ENCODE measurements at places on chromosomes 1 and 21.

DNA sequence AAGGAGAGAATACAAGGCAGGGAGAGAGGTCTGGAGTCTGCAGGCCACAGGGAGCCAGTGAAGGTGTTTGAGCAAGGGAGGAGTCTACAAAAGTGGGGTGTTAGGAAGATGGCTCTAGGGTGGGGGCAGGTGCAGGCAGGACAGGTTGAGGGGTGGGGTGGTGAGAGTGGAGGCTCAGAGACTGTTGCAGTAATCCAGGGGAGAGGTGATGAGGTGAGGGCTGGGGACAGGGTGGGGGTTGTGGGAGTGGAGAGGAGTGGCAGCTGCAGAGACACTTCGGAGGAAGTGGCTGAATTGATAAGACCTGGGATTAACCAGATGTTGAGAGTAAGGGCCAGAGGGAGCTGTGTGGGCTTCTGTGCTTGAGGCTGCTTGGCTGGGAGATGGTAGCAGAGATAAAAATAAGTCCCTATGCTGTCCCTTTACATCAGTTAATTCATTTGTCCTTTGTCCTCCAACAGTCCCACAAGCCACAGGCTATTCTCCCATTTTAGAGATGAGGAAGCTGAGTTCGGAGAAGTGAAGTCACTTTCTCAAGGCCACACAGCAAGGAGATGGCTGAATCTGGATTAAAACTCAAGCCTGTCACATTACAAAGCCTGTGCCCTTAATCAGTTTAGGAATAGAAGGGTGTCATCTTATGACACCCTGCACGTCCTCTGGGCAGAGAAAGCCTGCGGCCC, 54.8 kb upstream of the SYNC start:
- no peak for DNase-seq

DNA sequence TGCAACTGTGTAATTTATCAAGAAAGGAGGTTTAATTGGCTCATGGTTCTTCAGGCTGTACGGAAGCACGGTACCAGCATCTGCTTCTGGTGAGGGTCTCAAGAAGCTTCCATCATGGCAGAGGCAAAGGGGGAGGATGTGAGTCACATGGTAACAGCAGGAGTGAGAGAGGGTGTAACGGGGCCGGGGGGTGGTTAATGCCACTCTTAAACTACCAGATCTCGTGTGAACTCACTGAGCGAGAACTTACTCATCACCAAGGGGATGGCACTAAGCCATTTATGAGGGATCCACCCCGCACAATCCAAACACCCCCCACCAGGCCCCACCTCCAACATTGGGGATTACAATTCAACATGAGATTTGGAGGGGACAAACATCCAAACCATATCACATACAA, 21.0 kb upstream of the IFFO2 start:
- DNase-seq, result no peak

- DNase-seq, result no peak
Measured at GRCh38 chr1:200969726-200970561, 53.6 kb downstream of the KIF21B start.

GRCh38 chr1:206748348-206749030, 22.1 kb upstream of the IL19 start:
- DNase-seq, result no peak

GRCh38 chr1:230391776-230392535, 34.2 kb downstream of the PGBD5 start:
- no peak for DNase-seq

DNA sequence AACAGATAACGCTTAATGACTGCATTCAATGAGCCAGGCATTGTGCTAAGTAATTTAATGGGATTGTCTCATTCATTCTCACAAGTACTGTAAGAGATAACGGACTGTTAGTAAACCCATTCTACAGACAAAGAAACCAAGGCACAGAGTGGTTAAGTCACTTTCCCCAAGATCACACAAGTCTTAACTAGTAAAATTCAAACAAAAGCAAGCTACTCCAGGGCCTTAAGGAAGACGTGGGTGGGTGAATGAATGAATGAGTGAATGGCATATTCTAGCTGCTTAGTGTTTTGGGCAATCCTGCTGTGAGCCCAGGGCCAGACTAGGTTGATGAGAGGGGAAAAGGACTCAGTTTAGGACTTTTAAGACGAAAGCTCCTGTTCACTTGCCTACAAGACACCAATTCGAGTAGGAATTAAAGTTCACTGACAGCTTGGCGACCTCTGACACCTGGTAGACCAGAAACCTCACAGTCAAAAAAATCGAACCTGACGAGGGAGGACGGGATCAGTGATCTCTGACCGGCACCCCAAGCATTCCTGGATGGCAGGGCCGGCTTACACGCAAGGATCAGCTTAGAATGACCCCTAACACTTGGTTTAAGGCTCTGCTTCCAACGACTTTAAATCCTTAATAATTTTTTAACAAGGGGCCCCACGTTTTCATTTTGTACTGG, 557 bp downstream of the EMC1 start:
- DNase-seq, result no peak

GRCh38 chr1:235898126-235898525, 31.4 kb upstream of the LYST start:
- no peak for DNase-seq

DNA sequence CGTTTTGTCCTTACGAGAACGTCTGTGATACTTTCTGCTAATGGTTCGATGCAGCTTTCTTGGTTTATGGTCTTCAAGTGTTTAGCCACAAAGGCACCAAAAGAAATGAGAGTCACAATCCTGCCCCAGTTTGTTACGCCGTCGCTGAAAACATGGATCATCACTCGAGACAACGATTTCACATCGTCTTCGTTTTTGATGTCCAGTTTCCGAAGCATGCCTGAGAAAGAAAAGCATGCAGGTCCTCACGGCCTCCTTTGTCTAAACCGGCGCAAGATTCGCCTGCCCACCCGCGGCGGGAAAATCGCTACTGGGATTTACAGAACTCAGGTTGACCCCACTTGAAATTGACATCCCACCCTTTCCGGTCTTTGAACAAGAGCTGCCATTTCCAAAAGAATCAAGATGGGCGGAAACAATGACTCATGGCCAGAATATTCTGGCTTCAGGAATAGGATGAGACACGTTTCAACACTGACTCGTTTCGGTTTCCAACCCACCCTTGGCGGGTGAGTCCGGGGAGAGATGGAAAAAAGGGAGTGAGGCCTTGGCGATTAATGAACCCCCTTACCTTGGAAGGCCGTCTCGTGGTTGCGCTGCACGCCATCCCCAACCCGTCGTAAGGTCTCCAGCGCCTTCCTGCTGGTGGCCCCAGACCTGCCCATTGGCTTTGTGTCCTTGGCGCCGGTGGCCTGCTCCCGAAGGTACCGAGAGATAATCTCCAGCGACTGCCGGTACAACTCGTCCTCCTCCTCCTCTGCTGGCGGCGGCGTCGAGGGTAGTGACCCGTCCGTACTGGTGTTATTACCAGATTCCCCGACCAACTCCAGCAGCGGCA, 919 bp downstream of the MCL1 start:
- DNase-seq, result no peak

- DNase-seq, result no peak
Measured at GRCh38 chr1:112686835-112687234, 12.4 kb downstream of the MOV10 start.

- DNase-seq, result no peak
Measured at GRCh38 chr1:168653567-168653966, 75.4 kb downstream of the DPT start.

- DNase-seq, result no peak
Measured at GRCh38 chr1:166174108-166174507, 7.3 kb upstream of the FAM78B start.

DNA sequence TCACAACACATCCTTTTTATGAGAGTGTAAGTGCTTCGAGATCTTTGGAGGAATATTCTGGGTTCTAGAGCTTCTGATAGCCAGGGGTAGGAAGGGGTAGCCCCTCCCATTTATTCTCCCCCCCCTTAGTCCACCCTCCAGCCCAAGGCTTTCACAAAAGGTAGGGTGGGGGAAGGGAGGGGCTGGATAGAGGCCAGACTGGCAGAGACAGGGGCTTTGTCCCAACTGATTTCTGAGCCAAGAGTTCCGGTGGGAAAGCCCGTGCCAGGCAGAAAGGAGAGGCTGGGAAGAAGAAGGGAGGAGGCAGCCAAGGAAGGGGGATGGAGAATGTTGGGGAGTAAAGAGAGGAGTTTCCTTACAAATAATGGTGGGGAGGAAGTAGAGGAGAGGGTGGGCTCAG, 3.1 kb downstream of the BCAN start:
- DNase-seq, result no peak

- DNase-seq, result no peak
Measured at GRCh38 chr1:118077331-118078045, 107.5 kb downstream of the SPAG17 start.

- no peak for DNase-seq
Measured at GRCh38 chr1:190852611-190853010, 374.9 kb upstream of the BRINP3 start.

DNA sequence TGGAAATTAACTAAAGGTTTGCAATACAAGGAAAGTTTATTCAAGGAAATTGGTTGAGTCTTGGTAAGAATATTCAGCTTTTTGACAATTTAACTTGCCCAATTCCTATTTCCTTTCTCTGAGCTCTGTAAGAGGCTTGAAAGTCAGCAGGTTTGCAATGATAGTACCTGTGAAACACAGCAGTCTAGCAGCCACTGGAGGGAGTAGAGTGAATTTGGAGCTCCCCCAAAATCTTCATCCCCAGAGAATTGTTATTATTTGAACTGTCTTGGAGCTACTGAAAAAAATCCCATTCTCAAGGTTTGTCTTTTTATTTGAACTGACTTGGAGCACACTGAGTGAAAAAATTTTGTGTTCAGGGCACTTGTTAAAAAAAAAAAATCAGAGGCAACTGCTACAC, 654.2 kb upstream of the PKN2 start:
- DNase-seq, result no peak

GRCh38 chr1:228213917-228214808, 6.3 kb downstream of the OBSCN start:
- DNase-seq, result no peak

DNA sequence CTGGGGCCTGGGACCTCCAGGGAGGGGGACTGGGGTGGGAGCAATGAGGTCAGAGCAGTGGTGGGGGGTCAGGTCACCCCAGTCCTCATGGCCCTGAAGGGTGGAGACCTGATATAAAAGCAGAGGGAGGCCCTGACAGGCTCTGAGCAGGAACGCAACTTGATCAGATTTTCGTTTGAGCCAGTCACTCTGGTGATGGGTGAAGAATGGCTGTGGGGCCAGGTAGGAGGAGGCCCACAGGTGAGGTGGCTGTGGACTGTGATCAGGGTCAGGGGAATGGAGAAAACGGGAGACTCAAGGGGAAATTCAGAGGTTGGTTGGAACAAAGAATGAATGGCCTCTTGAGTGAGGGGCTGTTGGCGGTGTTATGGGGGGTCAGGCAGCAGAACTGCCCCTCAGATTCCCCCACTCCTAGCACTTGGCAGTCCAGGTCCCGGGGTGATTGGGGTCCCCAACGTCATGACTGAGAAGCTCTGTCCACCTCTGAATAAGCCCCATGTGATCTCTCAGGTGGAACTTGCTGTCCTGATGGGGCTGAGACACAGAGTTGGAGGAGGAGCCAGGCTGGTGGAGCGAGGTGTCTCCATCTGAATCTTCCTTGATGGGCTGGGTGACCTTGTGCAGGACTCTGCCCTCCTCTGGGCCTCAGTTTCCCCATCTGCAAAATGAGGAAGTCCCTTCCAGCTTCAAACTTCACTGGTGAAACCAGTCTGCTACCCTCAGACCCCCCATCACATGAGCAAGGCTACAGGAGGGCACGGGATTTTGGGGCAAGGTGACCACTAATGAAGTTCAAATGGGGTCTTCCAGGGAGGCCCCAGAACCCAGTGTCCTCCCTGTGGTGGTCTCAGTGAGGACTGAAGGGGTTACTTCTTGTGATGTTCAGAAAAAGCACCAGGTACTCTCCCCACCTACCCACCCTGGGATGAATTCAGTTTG, 683.0 kb downstream of the MATN1 start:
- no peak for DNase-seq

- no peak for DNase-seq
Measured at GRCh38 chr1:7409278-7409677, 361.8 kb upstream of the VAMP3 start.

- DNase-seq, result no peak
Measured at GRCh38 chr1:147099192-147099591, 73.1 kb downstream of the PRKAB2 start.

- peak; percentile 40 for DNase-seq
Measured at GRCh38 chr1:181159451-181160140, 71.1 kb downstream of the IER5 start.

- DNase-seq, result no peak
Measured at GRCh38 chr21:27293239-27293638, 326.4 kb upstream of the ADAMTS5 start.

DNA sequence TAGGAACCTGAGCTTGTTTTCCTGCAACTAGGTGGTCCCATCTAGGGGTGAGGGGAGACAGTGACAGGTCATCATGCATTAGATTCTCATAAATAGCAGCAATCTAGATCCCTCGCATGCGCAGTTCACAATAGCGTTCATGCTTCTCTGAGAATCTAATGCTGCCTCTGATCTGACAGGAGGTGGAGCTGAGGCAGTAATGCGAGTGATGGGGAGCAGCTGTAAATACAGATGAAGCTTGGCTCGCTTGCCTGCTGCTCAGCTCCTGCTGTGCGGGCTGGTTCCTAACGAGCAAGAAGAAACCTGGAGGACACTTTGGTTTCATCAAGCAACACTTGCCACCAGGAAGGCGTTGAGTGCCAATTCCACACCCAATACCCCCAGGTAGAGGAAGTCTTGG, 95.1 kb upstream of the OLIG2 start:
- no peak for DNase-seq

DNA sequence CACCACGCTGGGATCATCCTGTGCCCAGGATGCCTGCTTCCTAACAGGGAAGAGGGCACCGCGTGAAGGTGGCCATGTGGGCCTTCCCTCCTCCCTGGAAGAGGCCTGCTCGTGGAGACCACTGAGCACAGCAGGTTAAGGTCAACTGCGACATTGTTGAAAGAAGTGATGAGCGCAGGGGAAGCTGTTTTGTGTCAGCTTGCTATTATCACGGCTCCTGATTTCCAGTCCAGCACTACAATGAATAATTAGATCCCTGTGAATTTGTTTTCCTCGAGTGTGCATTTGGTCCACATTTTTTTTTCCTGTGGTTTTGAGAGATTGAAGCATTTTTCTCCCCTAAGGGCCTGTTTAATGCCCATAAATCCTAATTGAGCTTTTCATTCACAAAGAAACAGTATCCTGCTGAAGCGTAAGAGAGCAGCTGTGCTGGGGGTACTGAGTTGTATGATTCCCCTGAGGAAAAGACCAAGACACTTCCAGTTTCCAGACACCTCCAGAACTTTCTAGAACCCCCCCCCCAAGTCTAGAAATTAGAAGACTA, 204.9 kb downstream of the KCNJ6 start:
- DNase-seq, result no peak

DNA sequence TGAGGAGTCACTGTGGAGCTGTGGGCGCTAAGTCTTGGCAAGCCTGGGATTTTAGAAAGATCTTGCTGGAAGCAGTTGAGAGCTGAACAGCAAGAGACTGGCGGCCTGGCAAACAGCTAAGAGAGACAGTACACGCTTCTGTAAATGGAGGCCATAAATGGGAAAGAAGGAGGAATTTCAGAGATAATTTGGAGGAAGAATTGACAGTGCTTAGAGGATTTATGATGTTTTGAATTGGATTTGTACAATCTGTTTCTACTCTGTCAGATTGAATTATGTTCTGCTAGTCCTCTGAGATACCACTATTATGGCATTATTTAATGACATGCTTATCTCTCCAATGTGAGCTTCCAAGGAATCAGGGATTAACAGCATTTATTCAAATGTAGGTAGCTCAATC, 50.1 kb downstream of the ABCA4 start:
- DNase-seq, result no peak
